K562 (cell line): ENCODE measurements at places on chromosomes 12 and 14.

GRCh38 chr12:107340898-107341297 is 247.5 kb upstream of the CRY1 start:
- no peak for DNase-seq

DNA sequence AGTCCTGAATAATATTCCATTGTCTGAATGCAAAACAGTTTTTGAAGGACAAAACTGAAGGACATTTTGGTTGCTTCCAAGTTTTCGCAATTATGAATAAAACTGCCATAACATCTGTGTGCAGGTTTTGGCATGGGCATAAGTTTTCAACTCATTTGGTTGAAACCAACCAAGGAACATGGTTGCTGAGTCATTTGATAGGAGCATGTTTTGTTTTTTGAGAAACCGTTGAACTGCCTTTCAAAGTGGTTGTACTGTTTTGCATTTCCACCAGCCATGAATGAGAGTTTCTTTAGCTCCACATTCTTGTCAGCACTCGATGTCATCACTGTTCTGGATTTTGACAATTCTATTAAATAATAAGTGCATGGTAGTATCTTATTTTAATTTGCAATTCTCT is 23.0 kb upstream of the GSG1 start:
- no peak for DNase-seq

DNA sequence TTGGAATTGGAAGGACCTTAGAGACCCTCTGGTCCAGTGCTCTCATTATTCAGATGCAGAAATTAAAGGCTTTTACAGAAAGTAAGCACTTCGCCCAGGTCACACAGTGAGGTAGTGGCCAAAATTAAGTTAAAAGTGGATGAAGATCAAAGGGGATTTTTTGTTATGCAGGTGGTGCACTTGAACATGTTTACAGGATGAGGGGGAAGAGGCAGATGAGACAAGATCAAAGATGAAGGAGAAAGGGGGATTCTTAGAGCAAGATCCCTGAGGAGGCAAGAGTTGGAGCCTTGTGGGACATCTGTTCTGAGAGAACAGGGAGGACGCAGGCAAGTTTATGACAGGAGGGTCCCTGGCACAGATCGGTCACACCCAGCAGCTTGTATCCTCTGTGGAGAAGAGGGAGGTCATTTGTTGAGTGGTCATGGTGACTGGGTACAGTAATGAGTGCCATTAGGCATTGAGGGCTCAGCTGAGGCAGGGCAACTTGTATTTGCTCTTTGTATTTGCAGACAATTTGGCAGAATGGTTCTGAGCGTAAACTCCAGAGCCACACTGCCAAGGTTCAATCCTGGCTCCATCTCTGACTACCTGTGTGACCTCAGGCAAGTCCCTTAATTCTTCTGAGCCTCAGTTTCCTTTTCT is 84.0 kb downstream of the BORCS5 start:
- DNase-seq, result no peak

DNA sequence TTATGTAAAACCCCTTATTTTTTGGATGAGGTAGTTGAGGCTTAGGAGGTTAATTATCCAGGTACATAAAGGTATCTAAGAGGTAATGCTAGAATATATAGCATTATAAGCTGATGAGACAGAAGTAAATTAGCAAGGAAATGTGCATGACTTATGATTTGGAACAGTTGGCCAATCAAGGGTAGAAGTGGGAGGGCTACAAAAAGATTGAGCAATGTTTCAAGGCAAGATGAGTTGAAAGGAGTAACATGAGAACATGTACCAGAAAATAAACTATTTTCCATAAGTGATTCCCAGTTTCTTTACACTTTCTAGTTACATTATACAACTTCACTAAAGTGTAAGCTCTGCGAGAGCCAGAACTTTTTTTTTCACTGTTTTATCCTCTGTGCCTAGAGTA is 290.9 kb downstream of the LRIG3 start:
- no peak for DNase-seq

- DNase-seq, result no peak
These were observed 1435.9 kb upstream of the TMEM132C start for GRCh38 chr12:126830778-126831680.

DNA sequence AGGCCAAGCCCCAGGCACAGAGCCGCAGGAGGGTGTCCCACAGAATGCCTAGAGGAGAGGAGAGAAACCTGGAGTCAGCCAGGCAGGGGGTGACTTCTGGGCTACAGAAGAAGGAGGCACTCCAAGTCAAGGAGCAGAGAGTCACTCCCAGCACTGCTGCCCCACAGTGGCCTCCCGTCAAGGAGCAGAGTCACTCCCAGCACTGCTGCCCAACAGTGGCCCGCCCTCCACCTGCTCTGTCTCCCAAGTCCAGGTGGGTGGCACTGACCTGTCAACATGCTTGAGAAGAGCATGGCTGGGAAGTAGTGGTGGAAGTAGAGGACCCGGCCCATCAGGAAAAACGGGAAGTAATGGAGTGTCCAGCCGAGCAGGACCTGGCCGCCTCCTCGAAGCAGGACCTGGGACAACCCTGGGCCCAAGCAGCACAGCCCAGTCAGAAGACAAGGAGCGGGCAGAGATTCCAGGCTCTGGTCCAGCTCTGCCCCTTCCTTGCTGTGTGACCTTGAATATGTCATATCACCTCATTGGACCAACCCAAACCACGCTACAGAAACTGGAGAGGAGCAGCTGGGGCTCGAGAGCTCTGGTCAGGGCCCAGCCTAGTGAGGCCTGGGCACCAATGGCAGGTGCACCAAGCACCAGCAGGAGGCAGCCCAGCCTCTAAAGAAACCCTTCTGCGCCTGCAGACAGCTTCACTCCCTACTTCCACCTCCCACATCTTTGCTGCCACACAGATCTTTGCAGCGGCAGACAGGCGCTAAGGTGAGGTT is 7.6 kb upstream of the NGB start:
- no peak for DNase-seq

DNA sequence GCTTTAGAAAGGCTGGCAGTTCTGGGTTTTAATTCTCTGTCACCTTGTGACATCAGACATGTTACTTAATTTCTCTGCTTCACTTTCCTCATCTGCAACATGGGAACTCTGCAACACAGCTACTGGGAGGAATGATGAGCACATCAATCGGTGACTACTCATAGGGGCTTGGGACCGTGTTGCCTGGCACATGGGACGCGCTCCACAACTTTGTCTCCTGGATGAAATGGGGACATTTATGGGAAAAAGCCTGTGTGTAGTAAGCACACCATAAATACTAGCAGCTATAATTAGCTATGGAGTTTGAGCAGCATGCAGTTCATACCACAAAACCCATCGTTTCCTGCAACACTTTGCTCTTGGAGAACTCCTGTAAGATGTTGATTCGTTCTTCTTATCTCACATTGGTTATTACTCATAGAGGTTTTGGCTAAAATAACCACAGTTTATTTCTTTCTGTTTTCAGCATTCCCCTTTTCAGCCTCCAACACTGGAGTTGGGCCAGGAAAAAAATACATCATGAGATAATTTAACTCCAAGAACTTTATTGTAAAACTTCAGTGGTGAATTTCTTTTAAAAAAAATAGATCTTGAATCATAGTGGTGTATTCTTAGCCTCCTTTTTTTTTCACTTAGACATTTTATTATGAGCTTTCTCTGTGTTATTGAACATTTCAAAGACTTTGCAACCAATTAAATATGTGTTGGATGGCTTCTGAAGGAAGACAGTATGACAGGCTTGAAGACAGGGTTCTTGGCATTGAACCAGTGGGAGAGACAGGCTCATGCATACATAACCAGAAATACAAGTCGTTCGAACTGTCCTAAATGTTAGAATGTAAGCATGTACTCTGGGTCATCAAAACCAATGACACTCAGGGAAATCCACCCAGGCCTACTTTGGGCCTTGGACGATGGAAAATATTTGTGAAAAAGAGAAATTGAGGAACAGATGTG is 72.7 kb downstream of the RIN3 start:
- no peak for DNase-seq

DNA sequence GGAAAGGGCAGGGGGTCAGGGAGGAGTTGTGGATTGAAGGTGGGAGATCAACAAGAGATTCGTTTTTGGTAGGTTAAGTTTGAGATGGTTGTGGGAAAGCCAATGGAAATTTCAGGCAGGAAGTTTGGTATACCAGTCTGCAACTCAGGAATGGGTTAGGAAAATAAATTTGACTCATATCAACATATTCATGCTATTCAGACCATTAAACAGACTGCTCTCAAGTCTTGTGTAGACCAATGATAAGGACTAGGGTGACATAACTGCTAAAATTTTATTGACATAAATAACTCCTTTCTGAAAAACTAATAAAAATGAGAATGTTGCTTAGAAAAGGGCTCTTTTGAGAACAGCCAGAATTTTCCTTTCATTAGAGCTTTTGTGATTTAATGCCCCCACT is 60.0 kb downstream of the PLEKHA5 start:
- DNase-seq, result no peak

DNA sequence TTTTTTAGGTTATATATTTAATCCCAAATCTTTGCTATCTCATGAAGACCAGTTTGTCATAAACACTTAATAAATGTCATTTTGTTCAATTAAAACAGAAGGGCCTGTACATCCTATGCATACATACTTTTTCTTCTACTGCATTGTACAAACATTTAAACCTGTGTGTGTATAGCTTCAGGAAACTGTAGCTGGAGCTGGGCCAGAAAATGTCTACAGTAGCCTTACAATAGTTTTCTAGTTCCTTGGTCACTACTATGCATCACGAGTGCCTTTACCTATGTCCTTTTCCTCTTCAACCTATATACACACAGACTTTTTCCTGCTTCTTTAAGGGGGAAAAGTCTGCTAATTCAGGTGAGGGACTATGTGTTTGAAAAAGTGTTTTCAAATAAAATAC is 302.8 kb downstream of the PAWR start:
- no peak for DNase-seq
